ENCODE measurements at places on chromosomes 13 and 19.

GRCh38 chr19:48403606-48404005, 10.1 kb downstream of the GRIN2D start:
- peak; percentile 23 for DNase-seq

DNA sequence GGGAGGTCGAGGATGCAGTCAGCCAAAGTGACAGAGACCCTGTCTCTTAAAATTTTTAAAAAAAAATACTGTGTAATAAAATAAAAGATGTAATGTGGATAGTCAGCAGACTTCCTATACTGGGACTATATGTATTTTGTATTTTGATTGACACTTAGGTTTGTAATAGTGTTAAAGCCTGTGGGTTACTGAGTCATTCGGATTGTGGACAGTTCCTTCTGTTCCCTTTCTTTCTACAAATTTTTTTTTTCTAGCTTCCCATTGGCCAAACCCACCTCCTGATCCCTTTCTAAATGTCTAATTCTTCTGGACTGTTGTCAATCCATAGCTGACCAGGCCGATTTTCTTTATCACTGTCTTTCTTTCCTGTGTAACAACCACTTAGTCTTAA, 108.0 kb downstream of the DNAJC3 start:
- no peak for DNase-seq

- DNase-seq, result no peak
Observed at GRCh38 chr13:27952876-27953675, 16.0 kb downstream of the CDX2 start.

- no peak for DNase-seq
Observed at GRCh38 chr19:55147545-55148251, 1.3 kb downstream of the TNNT1 start.

DNA sequence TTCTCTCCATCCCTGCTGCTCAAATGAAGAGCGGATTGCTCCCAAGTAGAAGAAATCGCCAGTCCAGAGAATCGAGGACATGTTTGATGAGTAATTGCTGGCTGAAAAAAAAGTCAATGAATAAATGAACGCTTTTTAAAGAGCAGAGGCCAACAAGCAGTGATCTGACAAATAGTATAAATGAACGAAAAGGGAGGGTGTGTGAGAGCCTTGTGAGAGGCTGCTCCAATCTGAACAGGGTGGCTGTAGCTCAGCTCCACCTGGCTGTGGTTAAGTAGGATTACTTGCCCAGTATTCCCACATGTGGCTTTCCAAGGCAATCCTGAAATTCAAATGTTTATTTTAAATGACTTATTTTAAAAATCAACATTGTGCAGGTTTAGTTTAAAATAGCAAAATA, 117.1 kb downstream of the TSHZ3 start:
- no peak for DNase-seq

DNA sequence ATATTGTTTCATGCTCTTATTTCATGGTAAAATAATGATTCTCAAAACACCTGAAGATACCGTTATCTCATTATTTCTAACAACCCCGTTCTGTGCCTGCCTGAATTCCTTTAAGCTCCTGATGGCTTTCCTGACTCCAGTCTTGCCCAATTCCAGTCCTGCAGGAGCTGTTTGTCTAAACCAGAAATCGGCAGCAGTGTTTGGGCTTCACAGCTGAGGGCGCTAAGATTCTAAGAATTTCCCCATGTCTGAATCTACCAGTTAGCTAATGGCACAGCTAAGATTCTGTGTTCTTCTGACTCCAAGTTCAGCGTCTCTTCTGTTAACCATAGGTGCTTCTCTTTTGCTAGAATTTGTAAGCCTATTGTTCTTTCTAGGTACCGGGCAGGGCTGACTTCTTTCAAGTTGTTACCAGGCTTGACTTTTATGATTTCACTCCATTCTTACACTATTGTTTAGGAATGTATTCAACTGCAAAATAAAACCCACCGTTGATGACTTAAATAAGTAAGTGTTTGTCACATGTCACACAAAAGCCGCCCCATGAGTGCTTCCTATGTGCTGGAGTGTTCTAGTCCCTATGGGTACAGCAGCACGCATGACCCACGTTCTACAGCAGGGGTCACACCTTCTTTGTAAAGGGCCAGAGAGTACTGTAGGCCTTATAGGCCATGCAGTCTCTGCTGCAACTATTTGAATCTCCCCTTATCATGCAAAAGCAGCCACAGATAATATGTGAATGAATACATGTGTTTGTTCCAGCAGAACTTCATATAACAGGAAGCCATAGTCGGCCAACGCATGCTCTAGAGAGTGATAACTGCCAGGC, 168.3 kb upstream of the RNF113B start:
- no peak for DNase-seq

DNA sequence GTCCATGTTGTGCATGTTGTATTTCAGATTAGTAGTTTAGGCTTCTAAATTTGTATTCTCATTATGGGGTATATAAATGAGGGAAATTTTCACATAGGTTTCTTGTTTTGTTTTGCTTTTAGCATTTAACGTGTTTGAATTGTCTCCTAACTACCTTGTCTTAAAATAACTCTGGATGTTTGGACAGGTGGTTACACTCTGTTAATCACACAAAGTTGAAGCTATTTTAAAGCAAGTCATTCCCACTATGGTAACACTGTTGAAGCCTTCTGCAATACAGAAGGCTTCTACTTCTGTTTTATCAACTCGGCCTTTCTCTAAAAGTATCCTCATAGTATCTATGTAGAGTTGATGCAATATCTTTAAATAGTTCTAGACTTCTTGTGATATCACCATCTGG, 245.3 kb upstream of the HTR2A start:
- no peak for DNase-seq

GRCh38 chr13:31056644-31057271, 104.9 kb downstream of the HSPH1 start:
- no peak for DNase-seq

DNA sequence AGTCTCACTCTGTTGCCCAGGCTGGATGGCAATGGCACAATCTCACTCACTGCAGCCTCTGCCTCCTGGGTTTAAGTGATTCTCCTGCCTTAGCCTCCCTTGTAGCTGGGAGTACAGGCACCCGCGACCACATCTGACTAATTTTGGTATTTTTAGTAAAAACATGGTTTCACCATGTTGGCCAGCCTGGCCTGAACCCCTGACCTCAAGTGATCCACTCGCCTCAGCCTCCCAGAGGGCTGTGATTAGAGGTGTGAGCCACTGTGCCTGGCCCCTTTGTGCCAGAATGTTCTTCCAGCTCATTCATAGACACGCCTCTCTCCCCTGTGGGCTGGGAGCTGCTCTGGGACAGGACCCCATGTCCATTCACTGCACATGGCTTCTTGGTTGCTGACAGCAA, 9.1 kb downstream of the MYDGF start:
- no peak for DNase-seq

GRCh38 chr13:32225481-32225931, 89.7 kb downstream of the ZAR1L start:
- no peak for DNase-seq

- DNase-seq, result no peak
Observed at GRCh38 chr13:38755793-38756192, 68.9 kb downstream of the FREM2 start.

GRCh38 chr13:91643394-91643793, 245.0 kb downstream of the GPC5 start:
- DNase-seq, result no peak

DNA sequence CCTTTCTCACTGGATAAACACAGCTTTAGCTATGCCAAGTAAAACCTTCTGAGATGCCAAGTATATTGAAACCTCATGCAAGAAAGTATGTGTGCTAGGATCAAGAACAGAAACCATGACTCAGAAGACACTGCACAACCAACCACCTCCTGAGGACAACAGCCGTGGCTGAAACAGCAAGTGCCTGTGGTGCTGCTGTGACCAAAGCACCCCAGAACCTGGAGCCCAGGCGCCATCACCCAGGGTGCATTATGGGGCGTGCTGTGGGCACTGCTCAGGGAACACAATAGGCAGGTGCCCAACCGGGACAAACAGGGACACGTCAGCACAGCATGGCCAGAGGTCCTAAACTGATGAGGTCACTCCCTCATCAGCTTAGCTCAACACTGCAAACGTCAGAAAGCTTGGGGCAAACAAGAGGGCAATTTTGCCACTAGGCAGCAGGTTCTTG, 101.3 kb upstream of the SLC15A1 start:
- DNase-seq, result peak; percentile 9

DNA sequence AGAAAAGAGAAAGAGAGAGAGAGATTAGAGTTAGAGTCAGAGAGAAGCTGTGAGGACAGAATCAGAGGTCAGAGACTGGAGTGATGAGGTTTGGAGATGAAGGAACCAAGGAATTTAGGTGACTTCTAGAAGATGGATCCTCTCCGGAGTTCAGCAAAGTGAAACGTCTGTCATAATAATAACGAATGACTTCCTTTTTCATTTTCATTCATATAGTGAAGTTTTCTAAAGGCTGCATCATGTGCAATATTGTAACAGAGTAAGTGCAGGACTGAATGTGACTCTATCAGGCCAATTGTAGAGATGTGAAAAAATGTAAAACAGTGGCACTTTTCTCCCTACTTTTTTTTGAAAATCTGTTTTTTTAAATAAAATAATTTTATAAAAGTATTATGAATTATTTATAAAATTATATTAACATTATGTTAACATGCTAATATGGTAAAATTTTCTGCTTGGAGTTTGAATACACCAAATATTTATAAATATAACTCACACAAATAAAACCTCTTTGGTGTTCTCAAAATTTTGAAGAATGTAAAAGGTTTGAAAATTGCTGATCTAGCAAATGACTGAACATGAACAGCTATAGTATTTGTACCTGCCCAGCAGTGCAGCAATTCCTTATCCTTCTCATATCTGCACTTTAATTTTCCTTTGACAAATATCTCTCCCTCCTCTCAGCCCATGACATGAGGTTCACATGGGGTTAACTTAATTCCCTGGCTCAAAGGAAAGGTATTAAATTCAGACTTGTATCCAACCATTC, 4.2 kb upstream of the TNFSF11 start:
- no peak for DNase-seq

DNA sequence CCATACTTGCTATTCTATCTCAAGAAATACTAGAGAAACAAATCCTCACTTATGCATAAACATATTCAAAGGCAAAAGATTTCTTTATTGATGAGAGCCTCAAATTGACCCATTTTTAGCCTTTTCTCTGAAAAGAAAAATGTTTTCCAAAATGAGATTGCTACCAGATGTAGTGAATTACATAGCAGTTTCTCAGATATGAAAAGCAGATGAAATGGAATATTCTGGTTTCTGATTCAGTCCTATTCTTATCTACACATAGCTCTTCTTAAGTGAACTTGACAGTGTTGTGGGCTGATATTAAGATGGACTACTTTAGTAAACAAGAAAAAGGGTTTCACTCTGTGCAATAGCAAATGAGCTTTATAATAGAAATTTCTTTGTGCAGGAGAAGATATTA, 183.5 kb downstream of the DNAJC15 start:
- no peak for DNase-seq

GRCh38 chr19:5091018-5091683, 122.2 kb downstream of the KDM4B start:
- no peak for DNase-seq

DNA sequence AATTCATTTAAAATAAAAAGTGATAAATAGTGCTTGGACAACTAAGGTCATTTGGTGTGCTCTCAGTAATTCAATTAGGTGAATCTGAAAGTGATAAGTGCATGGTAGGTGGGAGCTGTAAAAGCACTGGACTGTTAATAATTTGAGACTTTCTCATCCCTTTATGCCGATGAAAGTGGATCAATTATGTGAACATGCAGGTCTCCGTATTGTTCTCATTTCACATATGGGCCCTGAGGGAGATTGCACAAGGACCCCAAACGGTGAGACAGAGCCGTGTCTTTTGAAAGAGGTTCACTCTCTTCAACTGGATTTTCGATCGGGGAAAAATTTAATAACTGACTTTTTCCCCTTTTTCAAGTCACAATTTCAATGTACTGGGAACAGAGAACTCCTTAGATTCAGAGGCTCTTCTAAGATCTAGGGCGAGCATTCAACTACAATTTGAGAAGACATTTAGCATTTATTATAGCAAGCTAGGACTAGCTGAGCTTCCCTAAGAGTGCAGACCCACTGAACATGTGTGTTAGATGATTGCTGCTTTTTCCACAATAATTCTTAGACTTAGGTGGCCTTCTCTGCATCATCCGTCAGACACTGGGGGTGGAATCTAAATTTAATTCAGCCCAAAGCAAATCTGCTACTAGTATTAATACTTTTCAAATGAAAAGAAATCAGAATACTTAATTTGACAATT, 347.6 kb downstream of the OXGR1 start:
- no peak for DNase-seq

- DNase-seq, result peak; percentile 98
Observed at GRCh38 chr13:110712849-110713641, 455 bp upstream of the ING1 start.

DNA sequence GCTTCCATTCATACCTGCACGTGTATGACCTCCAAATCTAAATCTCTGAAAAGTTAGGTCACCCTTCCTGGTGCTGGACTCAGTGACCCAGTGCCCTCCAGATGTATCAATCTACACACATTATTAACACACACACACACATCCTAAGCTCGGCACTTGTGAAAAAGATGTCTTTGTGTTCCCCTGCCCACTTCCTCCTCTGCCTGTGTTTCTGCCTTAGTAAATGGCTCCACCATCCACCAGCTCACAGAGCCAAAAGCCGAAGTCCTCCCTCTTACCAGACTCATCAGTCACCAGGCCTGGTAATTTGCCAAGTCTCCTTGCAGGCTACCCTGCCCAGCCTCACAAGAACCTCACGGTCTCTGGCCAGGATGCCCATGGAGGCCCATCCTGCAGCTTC, 131.5 kb downstream of the SHISA2 start:
- DNase-seq, result no peak

GRCh38 chr19:17348700-17349099, 11.3 kb downstream of the GTPBP3 start:
- no peak for DNase-seq

DNA sequence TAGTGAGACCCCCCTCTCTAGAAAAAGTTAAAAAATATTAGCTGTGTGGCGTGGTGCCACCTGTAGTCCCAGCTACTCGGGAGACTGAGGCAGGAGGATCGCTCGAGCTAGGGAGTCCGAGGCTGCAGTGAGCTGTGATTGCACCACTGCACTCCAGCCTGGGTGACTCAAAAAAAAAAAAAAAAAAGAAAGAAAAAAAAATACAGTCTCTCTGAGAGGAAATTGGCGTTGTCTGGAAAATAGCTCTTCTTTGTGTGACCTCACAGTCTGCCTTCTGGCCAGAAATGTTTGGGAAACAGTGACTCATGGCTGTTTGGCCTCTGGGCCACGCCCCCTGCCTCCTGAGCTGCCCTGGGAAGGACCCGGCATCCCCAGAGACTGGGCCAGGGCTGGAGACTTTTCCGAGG, 10.7 kb downstream of the MARCHF2 start:
- DNase-seq, result peak; percentile 42

All from bone marrow (tissue), 2 donors.